ENCODE measurements at places on chromosomes 1 and 21. TPM values are rescaled to one million over a fixed set of nuclear protein-coding genes. Genes with fewer than 3 reads are reported as not detected.

The SEC16B gene
- total RNA-seq, result 1.1 TPM

The TMEM200B gene
- total RNA-seq, result 1.8 TPM

The CHI3L2 gene
- total RNA-seq, result not detected

The TINAGL1 gene
- 1,345 TPM for total RNA-seq

The FGR gene
- 0.13 TPM for total RNA-seq

The CCDC30 gene
- 0.20 TPM for total RNA-seq

The ZC3H11A gene
- 54.0 TPM for total RNA-seq

Data from mammary microvascular endothelial cell (primary cell).